ENCODE measurements at places on chromosomes 2 and 18. TPM values are rescaled to one million over a fixed set of nuclear protein-coding genes. Genes with fewer than 3 reads are reported as not detected.

The ITGA4 gene
- total RNA-seq, result 278 TPM

DNA sequence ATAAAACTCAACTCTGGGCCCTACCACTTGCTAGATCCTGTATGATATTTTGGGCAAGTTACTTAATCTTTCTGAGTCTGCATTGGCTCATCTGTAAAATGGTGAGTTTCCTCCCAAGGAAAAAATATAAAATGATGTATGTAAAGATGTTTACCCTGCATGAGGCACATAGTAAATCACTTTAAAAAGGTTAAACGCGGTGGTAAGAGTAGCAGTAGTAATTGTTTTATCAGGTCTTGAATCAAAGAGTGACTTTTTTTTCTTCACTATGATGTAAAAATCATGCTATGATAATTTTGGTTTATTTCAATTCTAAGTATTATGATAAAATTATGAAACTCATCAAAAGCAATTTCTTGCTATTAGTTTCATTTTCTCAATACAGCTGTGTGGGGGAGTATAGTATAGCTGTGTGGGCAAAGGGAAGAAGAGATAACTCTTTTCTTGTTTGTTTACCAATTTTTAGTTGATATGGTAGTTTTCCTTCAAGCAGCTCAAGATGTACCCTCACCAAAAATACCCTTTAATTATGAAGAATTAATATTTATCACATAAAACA lies 10.7 kb downstream of the ARHGAP15 start:
- no peak for DNase-seq

DNA sequence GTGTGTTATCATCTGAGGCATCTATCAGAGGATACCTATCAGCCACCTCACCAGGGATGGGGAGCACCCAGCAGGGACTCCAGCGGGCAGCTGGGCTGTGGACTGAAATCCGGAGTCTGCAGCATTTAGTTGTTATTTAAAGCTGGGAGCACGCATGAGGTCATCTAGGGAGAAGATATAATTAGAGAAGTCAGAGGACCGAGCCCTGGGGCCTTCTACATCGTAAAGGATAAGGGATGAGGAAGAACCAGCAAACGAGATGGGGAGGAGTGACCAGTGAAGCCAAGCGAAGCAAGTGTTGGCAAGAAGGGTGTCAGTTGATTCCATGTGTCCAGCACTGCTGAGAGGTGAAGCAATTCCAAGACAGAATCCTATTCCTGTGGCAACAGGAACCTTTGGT lies 70.3 kb downstream of the STEAP3 start:
- DNase-seq, result no peak

The UGT1A8 gene
- total RNA-seq, result not detected

- no peak for DNase-seq
Observed at GRCh38 chr18:58217052-58217451, 173.0 kb downstream of the NEDD4L start.

GRCh38 chr2:236262238-236262637 lies 2.0 kb downstream of the ASB18 start:
- DNase-seq, result no peak

The GALNT5 gene
- not detected for total RNA-seq

GRCh38 chr2:61277756-61278155 lies 115.8 kb downstream of the C2orf74 start:
- no peak for DNase-seq

The MAL gene
- total RNA-seq, result 108 TPM

The SKOR2 gene
- total RNA-seq, result not detected

- DNase-seq, result no peak
Observed at GRCh38 chr2:86147793-86148192, 41.8 kb downstream of the PTCD3 start.

GRCh38 chr2:203743441-203743981 lies 37.1 kb downstream of the CD28 start:
- no peak for DNase-seq

DNA sequence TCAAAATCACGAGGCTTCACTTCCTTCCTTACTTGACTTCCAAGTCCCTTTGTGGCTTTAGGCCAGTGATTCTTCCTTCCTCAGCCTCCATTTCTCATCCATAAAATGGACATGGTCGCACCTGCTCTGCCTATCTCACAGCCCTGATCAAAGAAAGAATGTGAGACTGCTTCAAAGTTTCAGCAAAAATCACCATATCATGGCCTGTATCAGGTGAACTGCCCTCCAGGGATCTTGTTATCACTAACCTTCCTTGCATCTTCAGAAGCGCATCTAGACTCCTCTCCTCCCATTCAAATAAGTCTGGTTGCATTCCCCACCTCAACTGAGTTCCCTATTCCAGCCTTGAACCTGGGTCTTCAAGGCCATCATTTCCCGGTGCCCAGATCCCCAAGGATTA lies 96.5 kb downstream of the TTC32 start:
- no peak for DNase-seq

GRCh38 chr2:134819334-134819733 lies 19.1 kb upstream of the ACMSD start:
- no peak for DNase-seq

DNA sequence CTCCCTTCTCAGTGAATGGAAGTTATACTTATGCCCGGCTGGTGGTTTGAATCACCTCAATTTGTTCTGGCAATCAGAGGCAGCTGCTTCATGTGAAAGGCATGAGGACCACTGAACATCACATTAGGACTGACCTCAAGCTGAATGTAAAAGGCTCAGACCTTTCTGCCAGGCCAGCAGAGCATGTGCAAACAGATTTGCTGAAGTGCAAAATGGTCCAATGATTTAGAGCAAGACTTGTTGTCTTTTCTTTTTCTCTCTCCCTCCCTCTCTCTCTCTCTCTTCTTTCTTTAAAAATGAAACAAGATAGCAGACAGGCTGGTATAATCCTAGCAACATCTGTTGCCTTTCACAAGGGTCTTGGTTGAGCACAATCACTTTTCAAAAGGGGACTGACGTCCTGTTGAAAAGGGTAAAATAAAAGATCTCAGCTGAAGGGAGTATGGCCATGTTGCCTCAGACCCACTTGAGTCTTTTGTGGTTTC lies 13.3 kb upstream of the CDH7 start:
- no peak for DNase-seq

DNA sequence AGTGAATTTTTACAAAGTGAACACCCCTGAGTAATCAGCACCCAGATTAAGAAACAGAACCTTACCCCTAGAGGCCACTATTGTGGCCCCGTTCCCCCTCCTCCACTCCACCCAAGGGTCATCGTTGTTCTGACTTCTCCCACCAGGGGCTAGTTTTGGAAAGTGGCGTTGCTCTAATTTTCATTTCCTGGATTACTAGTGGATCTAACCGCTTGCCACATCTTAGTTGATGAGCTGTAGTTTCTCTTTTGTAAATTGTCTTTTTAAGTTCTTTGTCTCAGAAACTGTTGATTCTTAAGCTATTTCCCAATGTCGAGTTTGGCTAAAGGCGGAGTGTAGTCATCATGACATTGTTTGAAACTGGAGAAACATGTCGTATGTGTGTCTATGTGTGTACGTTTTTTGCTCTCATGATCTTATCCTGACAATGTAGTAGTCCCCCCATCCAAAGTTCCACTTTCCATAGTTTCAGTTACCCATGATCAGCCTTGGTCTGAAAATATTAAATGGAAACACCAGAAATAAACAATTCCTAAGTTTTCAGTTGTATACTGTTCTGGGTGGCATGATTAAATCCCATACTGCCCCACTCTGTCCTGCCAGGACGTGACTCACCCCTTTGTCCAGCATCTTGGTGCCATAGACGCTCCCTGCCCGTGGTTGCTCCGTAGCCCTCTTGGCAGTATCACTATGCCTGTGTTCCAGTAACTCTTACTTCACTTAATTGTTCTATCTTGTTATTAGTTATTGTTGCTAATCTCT lies 71.0 kb upstream of the SP3 start:
- DNase-seq, result no peak

GRCh38 chr2:23367760-23368159 lies 17.2 kb upstream of the KLHL29 start:
- DNase-seq, result no peak

GRCh38 chr2:149226790-149227189 lies 103.6 kb upstream of the LYPD6 start:
- no peak for DNase-seq

The ATP6V1C2 gene
- not detected for total RNA-seq

- no peak for DNase-seq
Observed at GRCh38 chr2:167451496-167452289, 563.4 kb downstream of the XIRP2 start.

GRCh38 chr2:71389384-71390072 lies 57.9 kb downstream of the ZNF638 start:
- no peak for DNase-seq

Measured in CD4-positive, alpha-beta memory T cell (primary cell).